ENCODE measurements at places on chromosomes 1 and 21.

- DNase-seq: peak; percentile 92
These were observed at the start of gene OTUD7B for GRCh38 chr1:150010393-150011115. TSS of gene OTUD7B (minus strand) at chr1:150010726. CDS start at chr1:149977510, 33,216 bp downstream.

GRCh38 chr1:235461954-235462353 is 42.3 kb downstream of the B3GALNT2 start:
- no peak for DNase-seq

- no peak for DNase-seq
These were observed 11.3 kb upstream of the HEATR1 start for GRCh38 chr1:236615399-236616148.

DNA sequence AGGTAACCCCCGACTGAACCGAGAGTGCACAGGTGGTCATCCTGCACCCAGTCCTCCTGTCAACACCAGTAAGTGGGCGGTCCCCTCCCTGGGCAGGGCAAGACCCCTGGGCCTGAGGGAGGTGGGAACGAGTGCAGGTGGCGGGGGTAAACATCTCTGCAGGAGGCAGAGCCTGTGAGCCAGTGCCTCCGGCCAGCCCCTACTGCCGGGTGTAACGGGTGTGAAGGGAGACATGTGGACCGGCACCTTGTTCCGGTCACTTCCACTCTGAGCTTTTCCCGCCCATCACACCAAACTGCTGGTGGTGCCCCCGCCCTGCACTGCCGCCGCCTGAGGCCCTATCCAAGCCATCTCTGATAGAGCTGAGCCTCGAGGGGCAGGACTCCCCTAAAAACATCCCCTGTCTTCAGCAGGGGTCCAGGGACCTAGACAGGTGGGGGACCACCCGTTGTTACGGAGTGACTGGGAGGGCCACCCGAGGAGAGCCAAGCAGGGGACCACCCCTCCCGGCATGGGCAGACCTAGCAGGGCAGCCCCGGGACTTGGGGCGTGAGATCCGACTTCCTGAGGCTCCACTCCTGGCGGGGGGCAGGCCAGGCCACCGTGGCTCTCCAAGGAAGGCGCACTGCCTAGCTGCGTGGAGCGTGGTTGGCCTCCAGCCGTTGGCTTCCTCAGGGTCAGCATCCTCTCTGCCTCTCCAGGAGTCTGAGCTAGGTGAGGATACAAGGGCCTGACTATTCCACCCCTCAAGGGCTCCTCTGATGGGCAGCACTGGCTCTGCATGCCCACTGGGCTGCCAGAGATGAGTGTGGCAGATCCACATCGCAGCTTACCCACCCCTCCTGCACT is 43.8 kb upstream of the LBR start:
- DNase-seq: no peak

DNA sequence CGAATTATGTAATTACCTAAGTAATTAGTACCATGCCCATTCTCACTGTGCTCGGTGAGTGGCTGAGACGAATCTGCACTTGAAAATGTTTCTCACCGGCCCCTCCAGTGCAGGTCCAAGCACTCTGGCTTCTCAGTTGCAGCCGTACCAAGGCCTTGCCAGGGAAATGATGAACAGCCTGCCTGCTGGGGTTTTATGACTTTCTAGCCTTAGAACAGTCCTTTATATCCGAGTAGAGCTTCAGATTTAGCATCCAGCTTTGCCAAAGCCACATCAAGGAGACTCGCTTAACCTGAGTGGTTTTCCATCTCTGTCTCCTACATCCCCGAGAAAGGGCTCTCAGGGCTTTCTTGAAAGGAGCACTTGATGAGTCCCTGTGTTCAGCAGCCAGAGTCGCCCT is 83.4 kb downstream of the GREM2 start:
- DNase-seq: peak; percentile 22

GRCh38 chr1:207309745-207310273 is 11.7 kb upstream of the CD55 start:
- no peak for DNase-seq

DNA sequence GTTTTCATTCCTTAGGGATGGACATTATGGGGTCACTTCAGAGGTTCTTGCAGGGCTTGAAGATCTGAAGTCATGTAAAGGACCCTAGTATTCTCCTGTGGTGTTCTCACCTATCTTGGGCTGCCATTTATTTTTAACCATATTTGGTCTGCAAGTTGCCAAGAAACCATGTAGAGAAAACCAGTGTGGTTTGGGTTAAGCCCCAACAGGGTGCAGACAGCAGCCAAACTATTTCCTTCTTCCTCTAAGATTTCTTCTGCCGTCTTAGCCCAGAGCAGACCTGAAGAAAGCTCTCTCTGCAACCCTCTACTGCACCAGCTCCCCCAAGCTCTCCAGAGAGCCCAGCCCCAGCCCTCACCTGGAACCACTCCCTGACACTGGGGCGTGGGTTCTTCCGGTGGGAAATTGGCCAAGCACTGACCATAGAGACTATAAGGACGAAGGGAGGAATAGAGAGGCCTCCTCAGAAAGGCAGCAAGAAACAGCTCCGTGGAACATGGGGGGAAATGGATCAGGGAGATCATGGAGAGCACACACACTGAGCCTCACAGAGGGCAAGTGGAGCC is 136.6 kb downstream of the SYF2 start:
- no peak for DNase-seq

- no peak for DNase-seq
These were observed 7.5 kb upstream of the EVI5 start for GRCh38 chr1:92792340-92792782.

- no peak for DNase-seq
These were observed 1.7 kb downstream of the MORN1 start for GRCh38 chr1:2389644-2390043.

DNA sequence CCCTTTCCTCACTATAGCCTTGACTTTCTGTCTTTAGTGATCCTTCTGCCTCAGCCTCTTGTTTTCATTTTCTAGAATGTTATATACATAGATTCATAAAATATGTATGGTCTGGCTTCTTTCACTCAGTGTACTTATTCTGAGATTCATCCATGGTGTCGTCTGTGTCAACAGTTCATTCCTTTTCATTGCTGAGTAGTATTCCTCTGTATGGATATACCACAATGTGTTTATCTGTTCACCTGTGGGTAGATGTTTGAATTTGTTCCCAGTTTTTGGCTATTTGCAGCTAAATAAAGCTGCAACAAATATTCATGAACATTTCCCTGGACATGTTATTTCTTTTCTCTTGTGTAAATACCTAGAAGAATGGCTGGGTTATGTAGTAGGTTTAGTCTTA is 131.8 kb downstream of the PCNX2 start:
- no peak for DNase-seq

DNA sequence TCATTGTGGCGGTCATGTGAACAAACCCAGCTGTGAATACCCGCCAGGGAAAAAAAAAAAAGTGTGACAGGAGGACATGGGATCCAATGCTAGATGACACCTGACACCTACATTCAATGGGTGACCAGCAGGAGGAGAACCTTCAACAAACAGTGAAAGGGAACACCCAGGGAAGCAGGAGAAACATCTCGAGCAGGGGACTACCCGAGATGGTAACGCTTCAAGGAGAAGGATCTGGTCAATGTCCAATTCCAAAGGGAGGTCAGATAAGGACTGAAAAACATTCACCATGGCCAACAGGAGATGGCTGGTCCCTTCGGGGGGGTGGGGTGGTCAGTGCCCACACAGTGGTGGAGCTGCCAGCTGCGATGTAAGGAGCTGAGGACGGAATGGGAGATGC is 46.3 kb downstream of the PTPN14 start:
- peak; percentile 78 for DNase-seq
